ENCODE measurements at places on chromosomes 3 and 15.

- DNase-seq: no peak
Observed at GRCh38 chr3:143158014-143158988, 38.7 kb downstream of the CHST2 start.

GRCh38 chr15:64792282-64792681 lies 16.9 kb upstream of the RBPMS2 start:
- no peak for DNase-seq

DNA sequence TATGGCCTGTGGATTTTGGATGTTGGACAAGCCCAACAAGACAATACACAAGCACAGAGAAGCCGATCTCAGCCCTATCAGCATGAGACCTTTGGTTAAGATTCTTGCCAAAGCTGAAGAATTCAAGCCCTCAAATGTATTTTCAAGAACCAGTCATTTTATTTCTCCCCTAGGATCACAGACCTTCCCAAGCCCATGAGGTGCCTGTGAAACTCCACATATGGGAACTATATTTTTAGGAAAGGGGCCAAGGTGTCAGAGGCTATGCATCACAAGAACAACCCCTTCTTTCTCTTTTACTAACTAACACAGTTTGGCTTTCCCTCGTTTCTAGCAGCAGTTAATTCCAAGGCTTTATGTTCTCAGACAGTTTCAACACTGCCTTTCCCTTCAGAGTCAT lies 364.5 kb downstream of the MAGI1 start:
- DNase-seq: no peak

DNA sequence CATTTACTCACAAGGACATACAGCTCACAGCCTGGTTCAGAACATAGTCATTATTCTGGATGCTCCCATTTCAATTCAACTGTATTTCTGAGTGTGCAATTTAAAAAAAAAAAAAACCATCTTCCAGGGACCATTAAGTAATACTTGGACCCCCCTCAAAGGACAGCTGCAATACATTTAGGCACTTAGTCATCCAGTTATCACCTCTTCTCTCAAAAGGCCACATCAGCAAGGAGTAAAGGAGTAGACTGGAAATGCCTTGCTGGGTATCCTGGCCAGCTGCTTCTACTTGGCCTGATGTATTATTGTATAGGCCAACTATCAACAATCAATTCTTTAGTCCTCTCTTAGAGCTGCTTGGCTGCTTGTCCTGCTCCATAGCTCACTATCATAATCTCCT lies 211.4 kb upstream of the SETMAR start:
- DNase-seq: no peak

DNA sequence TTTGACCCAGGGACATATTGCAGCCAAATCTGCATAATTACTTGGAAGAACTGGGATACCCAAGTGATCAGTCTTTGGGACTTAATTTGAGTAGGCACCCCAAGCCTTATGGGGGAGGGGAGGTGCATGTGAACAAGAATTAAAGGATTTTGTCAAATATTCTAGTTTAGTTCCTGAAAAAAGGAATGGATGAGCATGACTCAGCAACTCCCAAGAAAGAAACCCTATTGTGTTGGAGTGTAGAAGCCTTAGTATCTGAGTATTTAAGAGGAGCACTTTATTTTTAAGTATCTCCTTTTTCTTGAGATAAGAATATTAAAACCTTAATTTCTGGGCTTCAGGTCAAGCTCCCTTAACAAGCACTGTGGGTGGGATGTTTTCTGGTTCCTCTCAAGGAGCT lies 222.4 kb downstream of the CD47 start:
- no peak for DNase-seq

Data from T-cell (primary cell).